ENCODE measurements at places on chromosomes 13 and 19. TPM values are rescaled to one million over a fixed set of nuclear protein-coding genes. Genes with fewer than 3 reads are reported as not detected.

The ZNF625 gene
- 10.0 TPM for total RNA-seq

GRCh38 chr13:25400925-25401324 is 29.2 kb downstream of the ATP8A2 start:
- DNase-seq = no peak

GRCh38 chr13:50001287-50001686 is 4.4 kb downstream of the TRIM13 start:
- DNase-seq = no peak

- DNase-seq = no peak
Observed at GRCh38 chr19:46115396-46116106, 8.9 kb downstream of the IGFL3 start.

DNA sequence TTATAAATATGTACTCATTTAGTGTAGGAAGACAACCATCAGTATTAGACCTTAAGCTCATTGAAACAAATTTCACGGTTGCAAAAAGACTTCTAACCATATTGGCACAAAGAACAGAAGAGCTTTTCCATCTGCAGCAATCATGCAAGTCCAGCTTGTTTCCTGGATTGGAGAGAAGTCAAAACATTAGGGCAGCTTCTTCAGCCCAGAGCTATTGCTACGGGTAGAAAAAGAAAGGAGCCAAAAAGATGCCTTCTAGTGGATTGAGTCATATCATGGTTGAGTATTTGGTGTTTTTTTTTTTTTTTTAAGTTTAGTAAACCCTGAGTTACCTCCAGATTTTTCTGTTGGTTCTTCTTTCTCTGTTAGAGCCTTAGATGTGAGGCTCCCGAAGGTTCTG is 99.8 kb downstream of the WDFY2 start:
- DNase-seq = no peak
